CD4-positive, alpha-beta T cell treated with Interleukin-4 for 1 hour (primary cell): ENCODE measurements at places on chromosomes 1 and 21.

DNA sequence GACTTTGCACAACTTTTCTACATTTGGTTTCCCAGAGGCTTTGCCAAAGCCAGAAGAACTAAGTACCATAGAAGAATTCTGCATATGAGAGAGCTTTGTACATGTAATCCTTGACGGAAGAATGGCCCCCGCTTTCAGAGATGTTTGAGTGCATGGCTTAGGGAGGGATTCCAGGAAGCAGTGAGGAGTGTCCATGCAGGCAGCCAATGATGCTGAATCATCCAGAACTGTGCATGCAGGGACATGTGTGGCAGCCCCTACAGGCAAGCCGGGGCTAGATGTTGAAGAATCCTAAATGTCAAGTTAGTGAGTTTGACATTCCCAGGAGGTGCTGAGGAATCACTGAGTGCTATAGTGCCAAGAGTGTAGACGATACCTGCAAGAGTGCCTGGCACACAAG lies 9.9 kb upstream of the HAO2 start:
- no peak for DNase-seq

GRCh38 chr1:246726881-246727280 lies 2.7 kb downstream of the SCCPDH start:
- no peak for DNase-seq

- DNase-seq: no peak
These were observed 3.2 kb downstream of the HAO2 start for GRCh38 chr1:119371815-119372214.

- no peak for DNase-seq
These were observed 805.3 kb downstream of the USP25 start for GRCh38 chr21:16535102-16535422.

DNA sequence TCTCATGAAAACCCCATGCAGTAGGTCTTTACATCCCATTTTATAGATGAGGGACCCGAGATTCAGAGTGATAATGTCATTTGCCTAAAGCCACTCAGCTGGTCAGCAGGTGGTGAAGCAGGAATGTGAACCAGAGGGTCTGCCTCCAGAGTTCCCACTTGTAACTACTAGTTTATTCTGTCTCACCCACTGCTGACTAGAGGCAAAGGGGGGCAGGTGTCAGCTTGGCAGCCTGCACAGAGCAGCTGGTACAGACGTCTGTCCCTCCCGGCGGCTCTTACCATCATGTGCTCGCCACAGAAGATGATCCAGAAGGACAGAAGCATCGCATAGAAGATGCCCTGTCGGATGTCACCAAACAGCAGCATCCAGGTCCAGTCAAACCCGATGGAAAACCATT lies 82.4 kb downstream of the WLS start:
- no peak for DNase-seq

DNA sequence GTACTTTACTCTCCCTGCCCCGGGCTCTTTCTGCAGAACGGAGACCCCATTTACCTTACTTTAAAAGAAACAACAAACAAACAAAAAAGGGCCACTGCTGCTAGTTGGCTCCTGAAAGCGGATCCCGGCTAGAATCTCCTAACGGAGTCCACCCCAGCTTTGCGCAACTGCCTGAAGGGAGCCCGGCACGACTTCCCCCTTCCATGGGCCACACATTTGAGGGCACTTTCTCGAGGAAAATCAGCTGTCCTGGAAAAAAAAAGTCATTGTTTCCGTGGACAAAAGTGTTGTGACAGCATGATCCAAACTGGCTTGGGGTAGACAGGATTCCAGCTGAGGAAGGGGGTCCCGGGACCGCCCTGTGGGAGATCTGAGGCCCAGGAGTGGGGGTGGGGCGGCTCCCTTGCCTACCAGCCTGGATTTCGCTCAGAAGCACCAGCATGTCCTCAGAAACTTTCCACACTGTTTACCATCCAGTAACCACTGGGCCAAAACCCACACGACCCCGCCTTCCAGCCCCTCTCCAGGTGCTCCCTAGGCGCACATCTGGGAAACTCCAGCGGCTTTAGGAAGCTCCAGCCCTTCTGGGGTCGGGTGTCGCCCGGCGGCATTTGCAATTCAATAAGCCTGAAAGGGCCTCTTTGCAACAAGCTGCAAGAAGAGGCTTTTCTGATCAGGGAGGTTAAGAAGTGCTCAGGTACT lies 4.8 kb downstream of the RIPK4 start:
- DNase-seq: peak; percentile 30

GRCh38 chr1:239858057-239858456 lies 233.6 kb upstream of the FMN2 start:
- no peak for DNase-seq

- DNase-seq: no peak
These were observed 23.5 kb upstream of the LMO4 start for GRCh38 chr1:87305151-87305550.

DNA sequence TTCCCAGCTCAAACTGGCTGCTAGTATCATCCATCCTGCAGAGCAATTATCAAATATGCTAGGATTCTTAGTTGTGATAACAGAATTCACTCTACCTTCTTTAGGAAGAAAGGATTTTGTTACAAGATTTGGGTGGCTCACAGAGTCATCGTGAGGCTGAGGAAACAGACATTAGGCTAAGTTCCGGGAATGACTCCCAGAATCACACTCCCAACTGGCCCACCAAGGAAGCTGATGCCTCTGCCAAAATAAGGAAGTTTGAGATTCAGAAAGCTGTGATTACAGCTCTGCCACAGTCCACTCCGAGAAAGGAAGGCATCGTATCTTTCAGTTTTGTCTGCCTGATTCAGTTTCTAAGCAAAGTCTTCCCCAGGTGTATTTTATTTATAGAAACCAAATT lies 50.6 kb upstream of the LYPLAL1 start:
- no peak for DNase-seq

- no peak for DNase-seq
These were observed 396.5 kb downstream of the RRAGC start for GRCh38 chr1:38463074-38463473.

- DNase-seq: no peak
These were observed 267.9 kb upstream of the DPYD start for GRCh38 chr1:98188774-98189173.

DNA sequence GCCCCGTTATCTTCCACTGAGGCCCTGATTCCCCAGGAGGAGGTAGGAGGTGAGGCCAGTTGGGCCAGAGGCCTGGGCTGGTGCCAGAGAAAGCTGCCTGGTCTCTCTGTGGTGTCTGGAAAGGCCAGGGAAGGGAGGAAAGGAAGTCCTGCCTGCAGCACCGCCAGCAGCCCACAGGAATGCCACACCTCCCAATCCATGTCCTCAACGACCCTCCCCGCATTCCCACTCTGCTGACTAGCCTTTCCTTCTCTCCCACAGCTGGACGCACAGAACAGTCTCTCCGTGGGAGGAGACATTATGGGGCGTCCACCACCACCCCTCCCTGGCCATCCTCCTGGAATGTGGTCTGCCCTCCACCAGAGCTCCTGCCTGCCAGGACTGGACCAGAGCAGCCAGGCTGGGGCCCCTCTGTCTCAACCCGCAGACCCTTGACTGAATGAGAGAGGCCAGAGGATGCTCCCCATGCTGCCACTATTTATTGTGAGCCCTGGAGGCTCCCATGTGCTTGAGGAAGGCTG lies 18.0 kb downstream of the CSF1 start:
- no peak for DNase-seq

GRCh38 chr1:41486371-41487125 lies 2.1 kb upstream of the EDN2 start:
- no peak for DNase-seq

DNA sequence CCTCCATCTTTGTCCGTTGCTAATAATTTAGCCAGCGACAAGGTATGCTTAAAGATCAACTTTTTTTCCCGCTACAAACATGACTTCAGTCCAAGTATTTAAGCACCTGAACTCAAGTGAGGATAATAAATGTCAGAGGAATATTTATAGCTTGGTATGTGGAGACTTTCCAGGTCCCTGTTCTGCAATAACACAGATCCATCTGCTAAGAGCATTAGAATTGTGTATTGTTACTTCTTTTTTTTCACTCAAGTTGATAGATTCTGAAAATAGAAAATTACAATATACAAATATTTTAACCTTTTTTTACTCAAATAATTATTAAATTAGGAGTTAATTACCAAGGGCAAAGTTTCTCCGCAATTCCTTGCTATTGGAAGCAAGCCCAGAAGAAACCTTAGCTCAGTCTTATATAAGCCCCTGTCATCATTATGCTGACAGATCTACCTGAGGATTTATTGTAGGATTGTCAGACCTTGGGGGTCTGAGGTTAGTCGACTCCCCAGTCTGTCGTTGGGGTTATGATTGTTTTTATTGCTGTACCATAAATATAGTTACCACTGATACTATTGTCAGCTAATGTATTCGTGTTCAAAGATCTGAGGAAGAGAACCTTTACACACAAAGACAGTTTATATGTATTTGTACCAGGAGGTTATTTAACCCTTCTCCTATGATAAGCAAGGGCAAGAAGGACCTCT lies 337.9 kb downstream of the TBX15 start:
- no peak for DNase-seq

GRCh38 chr1:35029761-35030160 lies 2.0 kb downstream of the ZMYM6 start:
- no peak for DNase-seq

DNA sequence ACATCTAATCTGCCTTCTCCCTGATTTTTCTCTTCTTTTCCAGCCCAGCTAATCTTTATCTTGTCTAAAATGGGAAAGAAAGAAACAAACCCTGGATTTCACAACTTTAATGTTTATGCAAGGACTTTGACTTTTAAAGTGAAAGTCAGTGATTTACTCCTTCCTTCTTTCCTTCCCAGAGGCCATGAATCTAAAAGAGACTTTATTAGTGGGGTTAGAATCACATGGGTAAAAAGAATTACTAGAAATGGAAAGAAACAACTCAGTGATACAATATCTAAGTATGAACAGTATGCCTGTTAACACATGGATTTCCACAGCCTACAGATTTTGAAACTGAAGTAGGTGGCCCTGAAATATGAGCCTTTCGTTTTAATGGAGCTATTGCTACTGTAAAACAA lies 59.8 kb upstream of the KCNK2 start:
- no peak for DNase-seq

GRCh38 chr1:46687093-46687659 lies 15.5 kb downstream of the TEX38 start:
- DNase-seq: no peak

GRCh38 chr1:78284354-78284753 lies 206.4 kb upstream of the PTGFR start:
- no peak for DNase-seq

DNA sequence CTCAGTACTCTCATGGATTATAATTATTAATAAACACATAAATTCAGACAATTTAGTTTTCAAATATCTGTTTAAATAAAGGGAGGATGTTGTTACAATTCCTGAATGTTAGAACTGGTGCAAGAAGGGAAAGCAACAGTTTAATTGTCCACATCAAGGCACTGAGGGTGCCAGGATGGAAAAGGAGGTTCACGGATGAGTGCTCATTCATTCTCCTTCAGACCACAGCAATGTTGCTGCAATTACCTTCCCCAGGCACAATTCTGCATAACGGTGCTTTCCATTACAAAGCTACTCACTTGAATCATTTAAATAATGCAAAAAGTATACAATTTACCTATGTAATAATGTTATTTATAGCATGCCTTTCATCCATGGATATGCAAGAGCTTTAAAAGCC lies 52.3 kb upstream of the COG2 start:
- no peak for DNase-seq

GRCh38 chr1:206897175-206897574 lies at the start of gene IL24:
Gene IL24 (plus strand): TSS chr1:206897443. CDS start chr1:206897833, 390 bp downstream.
- DNase-seq: no peak

DNA sequence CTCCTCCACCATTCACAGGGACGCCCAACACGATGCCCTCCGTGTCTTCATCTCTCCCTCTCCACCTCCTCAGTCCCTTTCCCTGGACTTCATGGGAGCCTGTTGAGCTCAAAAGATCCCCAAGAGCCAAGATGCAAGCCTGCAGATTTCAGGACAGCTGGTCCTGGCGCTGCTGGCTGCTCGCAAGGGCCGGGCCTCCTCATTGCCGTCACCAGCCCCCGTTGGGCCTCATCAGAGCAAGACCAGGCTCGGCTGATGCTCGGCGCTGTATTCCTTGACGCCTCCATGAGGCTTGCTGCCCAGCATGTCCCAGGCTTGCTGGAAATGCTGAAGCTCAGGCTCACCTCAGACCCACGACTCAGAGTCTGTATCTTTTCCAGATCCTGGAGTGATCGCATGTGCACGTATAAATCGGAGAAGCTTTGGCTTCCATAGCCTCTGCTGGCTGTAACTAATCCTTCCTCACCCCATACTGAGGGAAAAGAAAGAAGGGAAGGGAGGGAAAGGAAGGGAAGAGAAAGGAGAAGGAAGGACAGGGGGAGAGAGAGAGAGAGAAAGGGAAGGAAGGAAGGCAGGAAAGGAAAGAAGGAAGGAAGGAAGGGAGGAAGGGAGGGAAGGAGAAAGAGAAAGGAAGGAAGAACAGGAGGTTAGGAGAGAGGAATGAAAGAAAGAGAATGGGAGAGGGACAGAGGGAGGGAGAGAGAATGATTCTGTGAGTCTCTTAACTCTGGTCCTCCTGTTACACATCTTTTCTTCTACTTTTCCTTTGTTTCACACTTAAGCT lies 94.6 kb downstream of the KCNJ15 start:
- no peak for DNase-seq

DNA sequence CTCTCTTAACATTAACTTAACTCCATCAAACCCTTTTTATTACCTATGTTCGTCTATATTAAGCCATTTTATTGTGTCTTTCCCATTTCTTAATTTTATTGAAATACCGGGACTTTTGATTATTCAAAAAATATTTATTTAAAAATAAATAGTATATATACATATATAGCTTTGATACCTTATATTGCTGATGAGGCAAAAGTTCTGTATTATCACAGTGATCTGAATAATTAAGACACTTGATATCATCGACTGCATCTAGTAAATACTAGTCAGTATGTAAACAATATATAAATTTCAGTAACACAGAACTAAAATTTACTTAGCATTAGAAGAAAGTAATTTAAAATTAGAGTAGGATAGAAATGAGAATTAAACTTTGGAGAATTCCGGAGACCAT lies 22.0 kb downstream of the TTLL7 start:
- no peak for DNase-seq

GRCh38 chr1:94281361-94282142 lies 44.2 kb upstream of the ARHGAP29 start:
- DNase-seq: no peak

- DNase-seq: no peak
These were observed 86.5 kb upstream of the CTTNBP2NL start for GRCh38 chr1:112309499-112309898.

DNA sequence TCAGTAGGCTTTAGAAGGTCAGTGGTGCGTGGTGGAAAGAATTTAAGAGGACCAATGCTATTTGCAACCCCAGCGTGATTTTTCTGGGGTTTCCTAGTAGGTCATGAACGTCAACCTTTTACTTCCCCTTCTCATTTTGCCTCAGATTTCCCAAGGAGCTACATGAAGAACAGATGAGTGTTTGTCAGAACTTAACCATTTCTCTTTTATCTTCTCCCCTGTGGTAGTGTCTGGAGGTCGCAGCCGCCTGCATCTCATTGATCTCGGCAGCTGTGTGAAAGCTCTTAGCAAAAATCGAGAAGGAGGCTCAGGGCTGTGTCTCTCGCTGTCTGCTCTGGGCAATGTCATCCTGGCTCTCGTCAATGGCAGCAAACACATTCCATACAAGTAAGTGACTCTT lies 491.1 kb downstream of the KIF26B start:
- no peak for DNase-seq

GRCh38 chr1:233971753-233972152 lies 67.3 kb downstream of the SLC35F3 start:
- DNase-seq: no peak
